ENCODE measurements at places on chromosomes 5 and 9.

DNA sequence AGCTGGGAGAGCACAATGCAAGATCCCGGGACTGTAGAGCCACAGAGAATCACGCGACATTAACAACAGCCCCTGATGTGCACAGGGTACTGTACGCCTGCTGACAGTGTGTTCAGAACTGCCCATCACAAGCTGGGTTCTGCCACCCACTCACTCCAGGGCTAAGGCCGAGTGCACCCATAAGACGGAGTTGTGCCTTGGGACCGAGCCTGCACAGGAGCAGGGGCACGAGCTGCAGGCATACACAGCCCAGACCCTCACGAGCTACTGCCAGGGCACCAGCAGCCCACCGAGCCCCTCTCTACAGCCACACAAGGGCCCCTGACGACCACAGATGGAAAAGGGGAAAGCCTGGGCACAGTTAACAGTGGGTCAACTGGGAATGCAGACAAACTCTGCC lies 67.8 kb downstream of the CAMSAP1 start:
- DNase-seq = no peak

DNA sequence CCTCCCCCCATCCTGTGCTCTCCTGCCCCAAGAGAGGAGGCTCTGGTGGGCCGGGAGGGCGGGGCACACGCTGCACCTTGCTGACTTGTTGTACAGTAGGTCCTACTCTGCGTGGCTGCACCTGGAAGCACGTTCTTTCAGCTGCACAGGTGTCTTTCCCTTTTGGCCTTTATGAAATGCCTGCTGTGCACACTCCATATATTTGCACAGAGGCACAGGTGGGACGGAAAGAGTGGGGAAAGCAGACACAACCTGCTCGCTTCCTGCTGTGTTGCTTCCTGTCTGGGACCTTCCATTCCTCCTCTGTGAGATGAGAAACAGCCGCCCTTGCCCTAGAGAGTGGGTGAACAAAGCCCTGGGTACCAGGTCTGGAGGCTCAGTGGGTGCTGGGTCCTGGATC lies 4.8 kb downstream of the USP20 start:
- DNase-seq = no peak

GRCh38 chr9:104260004-104260403 lies 165.9 kb downstream of the SMC2 start:
- no peak for DNase-seq

DNA sequence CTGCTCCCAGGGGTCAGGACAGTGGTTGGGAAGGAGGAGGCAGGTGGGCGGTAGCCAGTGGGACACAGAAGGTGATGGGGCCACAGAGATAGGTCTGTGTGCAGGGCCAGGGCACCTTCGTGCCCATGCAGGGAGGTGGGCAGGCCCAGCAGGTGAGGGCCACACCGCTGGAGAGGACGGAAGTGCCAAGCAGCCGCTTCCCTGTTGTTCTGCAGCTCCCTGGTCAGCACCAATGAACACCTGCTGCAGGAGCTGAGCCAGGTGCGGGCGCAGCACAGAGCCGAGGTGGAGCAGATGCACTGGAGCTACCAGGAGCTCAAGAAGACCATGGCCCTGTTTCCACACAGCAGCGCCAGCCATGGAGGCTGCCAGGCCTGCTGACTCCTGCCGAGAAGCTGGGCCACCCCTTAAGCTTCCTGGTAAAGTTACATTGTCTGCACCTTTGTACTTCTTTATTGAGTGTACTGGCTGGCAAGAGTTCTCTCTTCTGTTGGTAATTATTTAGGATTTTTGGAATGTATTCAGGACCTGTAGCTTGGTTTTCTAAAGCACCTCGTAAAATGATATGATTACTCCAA lies 40.3 kb downstream of the TPPP start:
- no peak for DNase-seq

DNA sequence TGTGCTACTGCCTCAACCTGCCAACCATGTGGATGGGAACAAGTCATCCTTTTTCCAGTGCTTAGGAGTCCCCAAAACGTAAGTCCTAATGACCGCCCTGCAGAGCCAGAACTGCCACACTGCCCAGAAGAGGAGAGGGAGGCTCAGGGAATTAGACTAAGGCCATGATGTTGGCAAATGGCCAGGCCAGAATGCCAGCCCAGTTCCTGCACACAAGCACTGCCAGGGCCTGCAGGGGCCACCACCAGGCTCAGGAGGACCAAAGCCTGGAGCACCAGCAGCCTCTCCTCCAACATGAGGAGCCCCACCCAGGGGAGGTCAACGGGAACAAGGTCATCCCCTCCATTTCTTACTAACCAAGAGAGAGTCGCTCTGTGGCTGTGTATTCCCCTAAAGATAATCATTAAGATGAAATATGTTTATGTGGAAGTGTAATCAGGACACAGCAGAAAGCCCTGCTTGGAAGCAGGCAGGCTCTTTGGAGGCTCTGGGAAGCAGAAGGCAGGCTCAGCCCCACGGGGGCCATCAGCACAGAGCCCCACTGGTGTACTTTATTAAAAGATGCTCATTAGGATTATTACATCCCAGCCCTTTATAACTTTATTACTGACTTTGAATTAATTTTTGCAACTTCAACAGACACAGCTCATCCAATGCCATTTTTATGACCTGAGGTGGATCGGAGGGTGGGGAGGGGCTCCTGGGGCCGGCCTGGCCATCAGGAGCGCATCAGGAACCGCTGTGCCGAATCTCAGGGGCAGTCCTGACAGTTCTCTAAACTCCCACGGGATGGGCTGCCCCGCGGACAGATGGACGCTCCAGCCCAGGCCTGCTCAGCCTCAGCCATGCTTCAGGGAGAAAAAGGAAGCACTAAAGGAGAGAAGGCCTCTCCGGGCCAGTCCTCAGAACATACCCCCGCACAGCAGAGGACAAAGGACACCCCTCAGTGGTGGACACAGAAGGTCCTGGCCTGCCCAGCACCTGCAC lies 127.0 kb downstream of the ADAMTS2 start:
- DNase-seq = no peak

DNA sequence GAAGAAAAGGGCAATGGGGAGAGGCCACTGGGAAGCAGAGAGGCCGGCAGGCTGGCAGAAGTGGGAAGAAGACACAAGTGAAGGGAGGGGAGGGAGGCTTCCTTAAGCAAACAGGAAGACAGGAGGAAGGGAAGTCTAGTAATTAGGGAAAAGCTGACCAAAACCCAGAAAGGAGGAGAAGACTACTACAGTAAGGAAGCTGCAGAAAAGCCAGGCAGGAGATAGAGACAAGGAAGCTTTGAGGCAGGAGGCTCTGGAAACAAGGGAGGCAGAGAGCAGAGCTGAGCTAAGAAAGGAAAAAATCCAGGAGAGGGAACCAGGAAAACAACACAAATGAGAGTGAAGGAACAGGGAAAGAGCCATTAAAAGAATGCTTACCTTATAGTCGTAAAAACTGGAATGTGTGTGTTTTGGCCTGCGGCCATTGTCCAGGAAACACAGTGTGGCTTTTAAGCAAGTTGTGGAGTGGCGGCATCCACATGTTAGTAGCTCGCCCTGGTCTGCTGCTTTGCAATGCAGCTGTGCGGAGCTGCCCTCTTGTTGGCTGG lies 317.1 kb upstream of the CLINT1 start:
- DNase-seq = no peak

DNA sequence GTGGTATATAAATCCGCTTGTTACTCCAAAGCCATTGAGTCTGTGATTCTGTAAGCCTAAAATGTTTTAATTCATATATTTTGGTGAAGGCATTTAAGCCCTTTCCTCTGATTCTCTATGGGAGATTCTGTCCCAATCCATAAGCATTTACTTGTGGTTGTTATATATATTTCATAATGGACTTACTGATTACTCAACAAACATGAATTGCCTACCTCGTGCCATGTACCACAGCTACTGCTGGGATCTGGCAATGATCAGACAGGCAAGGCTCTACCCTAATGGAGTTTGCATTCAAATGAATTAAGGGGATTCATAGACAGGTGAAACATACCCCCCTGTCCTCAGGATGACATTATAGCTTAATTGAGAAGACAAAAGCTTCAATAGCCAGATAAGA lies 54.5 kb downstream of the C9orf152 start:
- DNase-seq = no peak

GRCh38 chr9:21255538-21256212 lies 15.9 kb upstream of the IFNA14 start:
- DNase-seq = no peak

- peak; percentile 76 for DNase-seq
Measured at GRCh38 chr5:68343421-68343826, 127.9 kb downstream of the PIK3R1 start.

DNA sequence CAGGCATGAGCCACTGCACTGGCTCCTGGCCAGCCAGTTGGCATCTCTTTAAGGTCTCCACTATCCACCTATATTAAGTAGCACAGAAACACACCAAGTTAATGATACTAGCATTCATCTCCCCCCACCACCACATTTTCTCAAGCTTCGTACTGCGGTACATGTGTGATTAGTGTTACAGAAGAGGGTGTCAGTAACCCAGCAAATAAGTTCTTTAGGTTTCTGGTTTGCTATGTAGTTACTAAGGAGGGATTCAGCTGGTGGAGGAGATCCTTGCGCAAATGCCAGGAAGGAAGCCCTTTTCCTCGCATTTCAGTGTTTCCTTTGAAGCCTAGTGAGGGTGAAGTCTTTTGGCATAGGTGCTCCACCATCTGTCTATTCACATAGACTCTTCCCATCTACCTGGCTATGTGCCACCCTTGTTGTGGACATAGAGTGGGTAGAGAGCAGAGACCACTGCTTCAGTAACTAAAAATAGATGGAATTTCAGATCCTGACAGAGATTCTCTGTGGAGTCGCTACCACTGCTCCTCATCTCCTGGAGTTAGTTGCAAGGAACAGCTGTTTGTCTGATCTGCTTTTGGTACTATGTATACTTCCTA lies 16.7 kb downstream of the UBE2D2 start:
- no peak for DNase-seq

DNA sequence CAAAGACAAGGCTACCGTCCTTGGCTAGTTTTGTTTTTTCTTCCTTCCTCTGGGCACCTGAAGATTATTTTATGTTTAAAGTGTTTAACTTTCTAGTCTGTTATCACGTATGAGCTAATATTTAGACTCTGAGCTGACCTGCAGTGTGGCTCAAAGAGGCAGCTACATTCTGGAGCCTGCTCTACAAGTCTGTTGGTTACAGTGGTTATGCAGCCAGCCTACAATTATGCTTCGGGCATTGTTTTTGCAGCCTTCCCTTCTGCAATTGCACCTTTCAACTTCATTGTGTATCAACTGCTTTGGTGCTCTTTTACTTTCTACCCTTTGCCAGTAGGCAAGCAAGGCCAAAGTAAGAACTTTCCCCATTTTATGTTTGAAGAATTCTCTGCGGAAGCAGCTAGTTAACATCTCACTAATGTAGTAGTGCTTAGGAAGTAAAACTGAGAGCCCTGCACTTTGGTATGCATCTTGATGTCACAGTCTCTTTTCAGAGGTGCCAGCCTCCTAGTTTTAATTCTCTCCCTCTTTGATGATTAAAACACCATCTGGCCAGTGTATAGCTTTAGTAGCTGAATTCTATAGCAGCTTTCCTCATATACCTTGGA lies 322.1 kb downstream of the FAM170A start:
- DNase-seq = no peak

- no peak for DNase-seq
Measured at GRCh38 chr5:102700120-102700831, 54.8 kb upstream of the PAM start.

DNA sequence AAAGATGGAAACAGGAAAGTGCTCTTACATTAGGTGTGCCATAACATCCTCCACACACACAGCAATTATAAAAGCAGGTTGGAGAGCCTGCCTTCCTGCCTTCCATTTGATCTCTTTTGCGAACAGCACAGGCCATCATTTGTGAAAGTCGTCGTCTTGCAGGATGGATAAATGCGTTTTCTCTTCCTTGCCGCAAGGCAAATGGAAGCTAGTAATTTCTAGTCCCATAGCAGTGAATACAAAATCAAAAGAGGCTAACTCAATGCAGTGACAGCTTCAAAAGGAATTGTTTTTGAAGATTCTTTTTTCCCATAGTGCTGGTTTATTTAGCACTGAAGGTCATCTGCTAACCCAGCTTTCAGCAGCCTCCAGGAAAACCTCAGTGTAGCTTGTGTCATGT lies 178.8 kb downstream of the GIN1 start:
- DNase-seq = no peak

DNA sequence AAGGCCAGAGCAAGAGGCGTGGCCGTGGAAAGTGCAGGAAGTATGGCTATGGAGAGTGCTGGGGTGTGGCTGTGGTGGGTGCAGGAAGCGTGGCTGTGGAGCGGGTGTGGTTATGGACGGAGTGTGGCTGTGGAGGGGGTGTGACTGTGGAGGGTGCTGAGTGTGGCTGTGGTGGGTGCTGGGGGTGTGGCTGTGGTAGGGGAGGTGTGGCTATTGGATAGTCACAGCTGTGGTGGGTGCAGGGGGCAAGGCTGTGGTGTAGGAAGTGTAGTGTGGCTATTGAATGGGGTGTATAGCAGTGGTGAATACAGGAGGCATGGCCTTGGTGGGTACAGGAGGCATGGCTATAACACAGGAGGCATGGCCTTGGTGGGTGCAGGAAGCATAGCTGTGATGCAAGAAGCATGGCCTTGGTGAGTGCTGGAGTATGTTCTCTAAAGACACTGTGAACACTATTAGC lies 40.8 kb upstream of the SPATA31C2 start:
- no peak for DNase-seq

DNA sequence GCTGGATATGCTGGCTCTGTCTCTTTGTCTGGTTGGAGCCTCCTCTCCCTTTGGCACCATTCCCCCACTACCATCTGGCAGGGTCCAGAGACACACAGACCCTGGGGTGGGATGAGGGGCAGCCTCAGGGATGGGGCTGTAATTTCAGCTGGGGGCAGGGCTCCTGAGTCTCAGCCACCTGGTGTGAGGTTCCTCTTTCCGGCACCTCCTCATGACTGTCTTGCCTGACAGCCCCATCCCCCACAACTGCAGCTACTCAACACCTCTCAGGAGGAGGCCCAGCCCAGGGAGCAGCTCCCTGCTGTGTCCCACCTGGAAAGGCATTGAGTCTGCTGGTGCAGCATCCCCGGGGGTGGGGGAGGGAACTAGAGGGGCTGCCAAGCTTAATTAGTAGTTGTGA lies 11.7 kb upstream of the RPS14 start:
- no peak for DNase-seq

- no peak for DNase-seq
Measured at GRCh38 chr9:33177086-33177485, 9.9 kb upstream of the B4GALT1 start.

DNA sequence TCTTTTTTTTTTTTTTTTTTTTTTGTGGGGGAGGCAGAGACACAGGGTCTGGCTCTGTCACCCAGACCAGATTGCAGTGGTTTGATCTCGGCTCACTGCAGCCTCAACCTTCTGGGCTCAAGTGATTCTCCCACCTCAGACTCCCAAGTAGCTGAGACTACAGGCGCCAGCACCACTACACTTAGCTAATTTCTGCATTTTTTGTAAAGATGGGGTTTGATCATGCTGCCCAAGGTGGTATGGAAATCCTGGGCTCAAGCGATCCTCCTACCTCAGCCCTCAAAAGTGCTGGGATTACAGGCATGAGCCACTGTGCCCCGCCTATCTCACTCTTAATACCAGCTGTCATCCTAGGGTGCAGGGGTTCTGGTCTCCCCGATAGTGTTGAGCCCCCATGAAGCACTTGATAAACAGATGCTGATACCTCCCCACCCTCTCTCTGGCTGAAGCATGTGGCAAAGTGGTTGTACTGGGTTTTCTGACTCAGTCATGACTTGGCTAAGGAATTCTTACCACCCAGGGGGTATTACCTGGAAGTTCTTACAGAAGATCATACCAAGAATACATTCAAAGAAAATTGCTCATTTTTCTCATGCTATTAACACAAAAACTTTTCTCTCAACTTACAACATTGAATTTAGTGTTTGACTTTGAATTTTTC lies 110.2 kb upstream of the DAPK1 start:
- DNase-seq = no peak

GRCh38 chr5:1648806-1649205 lies 125.0 kb upstream of the LPCAT1 start:
- DNase-seq = no peak
